Hematopoietic multipotent progenitor cell treated with erythropoietin and hydrocortisone succinate and interleukin-3 and kit ligand, for 8 days (in vitro differentiated cells): ENCODE measurements at places on chromosomes 3 and 15.
A peak's percentile ranks its signal among the peaks of the same experiment; 100 is the strongest.

GRCh38 chr3:66706890-66707289 lies 206.1 kb upstream of the LRIG1 start:
- no peak for DNase-seq

- DNase-seq: no peak
Observed at GRCh38 chr15:37981201-37981600, 46.8 kb downstream of the TMCO5A start.

DNA sequence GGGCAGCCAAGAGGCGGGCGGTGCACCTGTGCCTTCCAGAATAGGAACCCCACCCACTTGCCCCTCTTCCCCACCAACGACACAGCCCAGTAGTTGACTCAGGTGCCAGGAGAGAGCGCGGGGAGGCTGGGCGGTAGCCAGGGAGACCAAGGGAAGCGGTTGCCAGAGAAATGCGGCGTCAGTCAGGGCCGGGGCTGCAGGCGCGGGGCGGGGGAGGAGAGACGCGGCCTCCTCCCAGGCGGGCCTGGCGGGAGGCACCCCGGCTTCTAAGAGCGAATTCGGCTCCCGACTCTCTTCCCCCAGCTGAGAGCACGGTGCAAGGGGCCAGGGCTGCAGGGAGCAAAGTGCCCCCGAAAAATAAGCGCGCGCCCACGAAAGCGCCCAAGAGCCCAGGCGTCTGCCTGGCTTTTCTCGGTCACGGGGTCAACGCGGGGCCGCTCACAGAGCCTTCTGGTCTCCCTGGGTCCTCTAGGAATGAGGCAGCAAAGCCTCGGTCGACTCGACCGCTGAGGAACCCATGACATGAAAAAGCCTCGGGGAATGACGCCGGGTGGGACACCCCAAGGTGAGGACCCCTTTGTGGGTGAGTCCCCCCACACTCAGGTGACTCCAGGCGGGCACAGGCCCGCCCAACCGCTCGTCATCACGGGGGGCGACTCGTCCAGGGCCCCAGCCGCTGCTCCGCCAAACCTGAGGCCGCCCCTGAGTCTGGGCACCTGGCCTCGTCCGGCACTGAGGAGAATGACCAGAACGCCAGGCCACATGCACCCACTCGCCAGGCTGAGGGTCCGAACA lies 716 bp downstream of the CPEB1 start:
- DNase-seq: peak; percentile 47

- DNase-seq: no peak
Observed at GRCh38 chr15:64251121-64251520, 88.3 kb upstream of the PPIB start.

- DNase-seq: no peak
Observed at GRCh38 chr3:149134575-149134974, 5.1 kb downstream of the HPS3 start.

- DNase-seq: no peak
Observed at GRCh38 chr3:138785951-138786350, 48.8 kb downstream of the PIK3CB start.

DNA sequence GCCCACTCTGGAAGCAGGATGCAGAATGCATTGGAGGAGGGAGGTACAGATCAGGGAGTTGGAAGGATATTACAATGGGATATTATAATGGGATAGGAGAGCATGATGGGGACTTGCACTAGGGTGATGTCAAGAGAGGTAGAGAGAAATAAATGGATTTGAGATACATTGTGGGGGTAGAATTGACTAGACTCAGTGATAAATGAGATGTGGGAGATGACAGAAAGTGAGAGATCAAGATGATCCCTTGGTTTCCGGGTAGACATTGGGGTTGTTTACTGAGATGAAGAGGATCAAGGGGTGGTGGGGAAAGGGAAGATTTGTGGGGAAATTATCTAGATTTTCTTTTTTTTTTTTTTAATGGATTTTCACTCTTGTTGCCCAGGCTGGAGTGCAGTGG lies 42.7 kb downstream of the BFSP2 start:
- DNase-seq: no peak

- DNase-seq: peak; percentile 83
Observed at GRCh38 chr3:138180375-138181029, 5.8 kb upstream of the DBR1 start.

GRCh38 chr15:83100097-83100646 lies 7.3 kb upstream of the TM6SF1 start:
- no peak for DNase-seq

GRCh38 chr15:77517579-77517978 lies 96.9 kb downstream of the HMG20A start:
- DNase-seq: no peak

- DNase-seq: no peak
Observed at GRCh38 chr15:70077188-70078147, 20.2 kb downstream of the TLE3 start.

DNA sequence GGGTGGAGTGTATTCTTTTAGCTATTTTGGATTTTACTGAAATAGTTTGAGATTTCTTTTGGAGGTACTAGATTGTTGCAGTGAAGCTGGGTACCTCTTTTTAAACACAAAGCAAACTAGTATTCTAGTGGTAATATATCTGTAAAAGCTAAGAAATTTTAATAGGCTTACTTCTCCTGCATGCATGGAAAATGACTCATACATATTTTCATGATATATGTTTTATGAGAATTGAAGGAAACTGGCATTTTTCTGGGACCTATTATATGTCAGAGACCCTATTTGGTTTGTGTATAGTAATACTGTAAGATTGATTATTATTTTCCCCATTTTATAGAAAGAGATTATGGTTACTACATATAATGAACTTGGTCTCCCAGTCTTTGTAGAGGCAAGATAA lies 851.0 kb downstream of the DIPK2A start:
- no peak for DNase-seq

- DNase-seq: peak; percentile 9
Observed at GRCh38 chr3:144770915-144771351, 799.3 kb downstream of the DIPK2A start.

DNA sequence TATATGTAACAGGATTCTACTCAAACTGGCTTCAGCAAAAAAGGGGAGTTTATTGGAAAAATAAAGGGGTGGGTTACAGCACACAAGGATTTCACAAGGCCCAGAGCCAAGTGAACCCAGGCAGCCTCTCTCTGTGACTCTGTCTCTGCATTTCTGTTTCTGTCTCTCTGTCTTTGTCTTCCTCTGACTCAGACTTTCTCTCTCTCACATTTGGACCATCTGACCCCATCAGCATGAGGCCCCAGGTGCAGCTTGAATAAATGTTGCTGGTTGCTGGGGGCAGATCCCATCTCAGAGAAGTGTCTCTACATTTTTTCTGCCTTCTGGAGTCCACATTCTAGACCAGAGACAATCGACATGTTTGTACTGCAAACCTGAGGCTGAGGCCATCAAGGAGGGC lies 45.0 kb downstream of the RPLP1 start:
- DNase-seq: no peak

DNA sequence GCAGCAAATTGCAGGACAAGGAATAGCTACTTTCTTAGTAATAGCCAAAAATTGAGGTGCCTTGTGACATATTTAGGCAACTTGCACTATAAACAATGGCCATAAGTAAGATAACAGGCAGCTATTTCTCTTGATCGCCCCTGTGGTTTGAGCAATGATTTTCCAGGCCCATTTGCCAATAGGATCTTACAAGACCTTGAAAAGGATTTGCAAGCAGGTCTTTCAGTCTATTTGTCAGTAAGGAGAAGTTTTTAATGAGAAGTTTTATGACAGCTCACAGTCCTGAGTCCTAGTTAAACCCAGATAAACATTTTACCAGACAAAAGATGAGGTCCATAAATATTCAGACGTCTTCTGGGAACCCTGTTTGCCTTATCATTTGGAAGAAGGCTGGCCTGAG lies 645.5 kb downstream of the RBMS3 start:
- no peak for DNase-seq
